ENCODE measurements at places on chromosomes 4 and X.

DNA sequence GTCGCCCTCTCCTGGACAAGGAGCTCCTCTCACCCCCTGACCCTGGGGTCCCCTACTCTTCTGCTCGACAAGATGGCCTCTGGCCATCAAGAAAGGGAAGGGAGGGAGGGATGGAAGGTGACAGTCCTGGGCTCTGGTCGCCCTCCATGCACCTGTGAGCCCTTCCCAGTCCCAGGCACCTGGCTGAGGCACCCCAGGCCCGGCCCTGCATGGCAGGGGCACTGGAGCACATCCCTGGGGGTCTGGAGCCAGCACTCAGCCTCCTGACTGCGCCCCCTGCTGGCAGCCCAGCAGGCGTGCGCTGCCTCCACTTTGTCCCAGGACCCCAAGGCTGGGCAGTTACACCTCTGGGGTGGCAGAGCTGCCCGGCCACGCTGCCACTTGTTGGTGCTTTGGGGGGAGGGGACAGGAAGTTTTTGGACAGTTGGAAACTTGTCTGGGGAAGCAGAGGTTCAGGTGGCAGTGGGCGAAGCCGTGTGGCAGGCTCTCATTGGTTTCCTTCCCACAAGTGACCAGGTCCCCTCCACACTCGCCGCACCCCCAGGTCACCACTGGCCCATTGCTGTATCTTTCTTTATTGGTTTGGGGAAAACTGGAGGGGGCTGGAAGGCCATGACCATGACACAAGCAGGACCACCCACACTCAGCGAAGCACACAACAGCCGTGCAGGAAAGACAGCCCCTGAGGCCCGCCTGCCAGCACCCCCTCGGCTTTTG is 4.3 kb downstream of the PNCK start:
- no peak for DNase-seq

- no peak for DNase-seq
Measured at GRCh38 chr4:104967034-104967401, 179.7 kb upstream of the TET2 start.

DNA sequence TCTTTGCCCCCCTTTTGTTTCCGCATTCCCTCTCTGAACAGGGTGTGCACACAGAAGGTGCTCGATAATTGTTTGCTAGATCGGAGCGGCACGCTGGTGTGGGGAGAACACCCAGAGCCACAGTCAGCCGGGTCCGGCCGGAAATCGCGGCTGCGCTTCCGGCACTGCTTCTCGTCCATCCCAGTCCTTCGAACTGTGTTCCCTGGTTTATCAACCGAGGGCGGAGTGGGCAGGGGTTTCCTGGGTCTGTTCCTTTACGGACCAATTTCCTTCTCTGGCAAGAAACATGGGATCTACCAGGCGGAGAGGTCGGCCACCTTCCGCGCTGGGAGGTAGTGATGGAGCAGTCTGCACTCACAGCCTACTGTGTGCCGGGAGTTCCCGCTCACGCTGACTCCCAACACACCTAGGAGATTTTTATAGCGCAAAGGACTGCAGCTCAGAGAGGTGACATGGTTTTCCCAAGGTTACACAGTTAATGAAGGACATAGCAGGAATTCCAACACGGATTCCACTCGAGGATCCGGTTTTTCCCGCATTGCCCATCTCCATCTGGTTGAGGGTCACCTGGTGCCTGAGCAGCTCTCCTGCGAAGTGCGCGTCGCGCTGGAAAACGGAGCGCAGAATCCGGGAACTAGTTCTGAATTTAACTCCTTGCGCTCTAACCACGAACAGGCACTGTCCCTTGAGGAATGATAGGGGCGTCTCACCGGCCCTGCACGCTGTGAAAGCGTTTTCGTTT is 6.8 kb downstream of the MSX1 start:
- DNase-seq: no peak

GRCh38 chr4:111854494-111855087 is 290.7 kb upstream of the FAM241A start:
- DNase-seq: no peak

GRCh38 chr4:132504438-132504837 is 644.7 kb upstream of the PCDH10 start:
- DNase-seq: no peak

GRCh38 chr4:114078636-114079035 is 99.2 kb upstream of the ARSJ start:
- no peak for DNase-seq
